ENCODE measurements at places on chromosomes 2 and 18.

DNA sequence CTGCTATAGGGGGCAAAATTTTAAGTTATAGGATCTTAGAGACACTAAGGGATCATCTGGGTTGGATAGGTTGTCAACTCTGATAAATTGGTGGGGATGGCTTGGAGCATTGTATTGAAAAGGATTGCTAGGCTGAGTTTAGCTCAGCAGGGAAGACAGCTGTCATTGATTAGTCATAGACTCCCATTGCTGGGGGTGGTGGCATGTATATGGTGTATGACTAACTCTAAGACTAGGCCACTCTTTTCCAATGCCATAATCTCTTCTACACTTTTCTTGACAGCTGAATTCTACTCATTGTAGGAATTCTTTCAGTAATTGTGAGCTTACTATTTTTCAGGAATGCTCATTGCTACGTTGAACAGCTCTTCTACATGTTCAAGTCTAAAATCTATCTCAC lies 81.3 kb upstream of the PELI1 start:
- no peak for DNase-seq

- no peak for DNase-seq
Observed at GRCh38 chr2:206797376-206797775, 32.0 kb downstream of the FASTKD2 start.

- peak; percentile 13 for DNase-seq
Observed at GRCh38 chr2:128736689-128737545, 418.2 kb upstream of the HS6ST1 start.

- no peak for DNase-seq
Observed at GRCh38 chr2:118978064-118978463, 36.1 kb downstream of the MARCO start.

DNA sequence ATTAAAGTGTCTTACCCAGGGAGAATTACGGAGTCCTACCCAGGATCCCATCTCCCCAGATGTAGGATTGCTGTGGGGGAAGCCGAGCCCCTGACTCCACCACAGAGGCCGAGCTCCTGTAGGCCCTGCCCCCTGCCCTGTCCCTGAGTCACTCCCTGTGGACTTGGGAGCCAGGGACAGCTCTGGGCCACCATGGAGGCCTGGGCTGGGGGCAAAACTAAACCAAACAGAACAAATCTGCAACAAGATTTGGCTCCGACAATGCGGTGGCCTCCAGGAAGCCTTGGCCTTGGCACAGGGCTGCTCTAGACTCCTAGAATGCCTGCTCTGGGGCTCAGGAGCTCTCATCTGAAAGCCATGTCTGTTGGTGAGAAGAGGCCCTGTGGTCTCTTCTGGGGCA lies 99.3 kb upstream of the PXDN start:
- DNase-seq: no peak

DNA sequence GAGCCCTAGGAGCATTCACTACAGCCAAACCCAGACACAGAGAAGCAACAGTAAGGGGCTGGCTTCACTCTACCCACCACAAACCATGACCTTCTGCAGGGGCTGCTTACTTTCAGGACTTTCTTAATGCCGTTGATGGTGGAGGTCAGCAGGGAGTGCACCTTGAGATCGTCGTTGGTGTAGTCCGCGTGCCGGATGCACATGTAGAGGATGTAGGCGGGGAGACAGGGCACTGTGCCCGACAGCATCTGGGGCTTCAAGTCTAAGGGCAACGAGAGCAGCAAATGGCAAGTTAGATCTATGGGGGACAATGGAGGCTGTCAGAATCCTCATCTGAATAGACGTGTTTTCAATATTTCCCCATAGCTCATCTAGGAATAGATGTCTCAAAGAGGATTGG lies 29.8 kb upstream of the ACAA2 start:
- no peak for DNase-seq

DNA sequence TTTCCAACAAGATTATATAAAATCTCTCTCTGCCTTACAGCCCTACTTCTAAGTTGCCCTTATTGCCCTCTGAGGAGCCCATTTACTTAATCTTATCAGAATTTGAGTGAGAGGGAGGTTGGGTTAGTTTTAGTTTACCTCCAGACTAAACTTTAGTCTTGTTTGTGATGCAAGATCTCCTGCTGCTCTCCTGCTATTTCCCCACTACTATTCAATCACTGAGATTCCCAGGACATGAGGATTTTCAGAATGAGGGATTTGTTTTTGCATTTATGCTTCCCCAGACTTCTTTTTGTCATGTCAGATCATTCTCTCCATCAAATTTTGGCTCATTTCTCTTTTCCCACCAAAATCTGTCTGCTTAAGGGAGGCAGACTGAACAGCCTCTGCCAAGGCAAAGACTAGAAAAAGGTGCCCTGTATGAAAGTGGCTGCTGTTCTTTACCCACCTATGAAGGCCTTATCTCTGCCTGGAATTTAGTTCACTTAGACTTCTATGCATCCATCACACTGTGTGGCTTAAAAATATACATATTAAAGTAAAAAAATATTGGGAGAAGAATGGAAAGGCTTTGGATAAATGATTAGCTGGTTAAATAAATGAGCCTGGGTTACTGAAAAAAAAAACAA lies 401.3 kb downstream of the PID1 start:
- DNase-seq: no peak

- DNase-seq: no peak
Observed at GRCh38 chr2:59462422-59463197, 1090.8 kb downstream of the BCL11A start.

GRCh38 chr2:23530206-23530908 lies 145.4 kb downstream of the KLHL29 start:
- no peak for DNase-seq

- no peak for DNase-seq
Observed at GRCh38 chr2:136392897-136393505, 275.1 kb upstream of the CXCR4 start.

All from NK-92 treated with Interleukin-12 subunit alpha and Interleukin-12 subunit beta, amount 100 ng/mL, for 24 hours (cell line).